Hippocampal formation (tissue), 2 donors: ENCODE measurements at places on chromosomes 4 and X.

DNA sequence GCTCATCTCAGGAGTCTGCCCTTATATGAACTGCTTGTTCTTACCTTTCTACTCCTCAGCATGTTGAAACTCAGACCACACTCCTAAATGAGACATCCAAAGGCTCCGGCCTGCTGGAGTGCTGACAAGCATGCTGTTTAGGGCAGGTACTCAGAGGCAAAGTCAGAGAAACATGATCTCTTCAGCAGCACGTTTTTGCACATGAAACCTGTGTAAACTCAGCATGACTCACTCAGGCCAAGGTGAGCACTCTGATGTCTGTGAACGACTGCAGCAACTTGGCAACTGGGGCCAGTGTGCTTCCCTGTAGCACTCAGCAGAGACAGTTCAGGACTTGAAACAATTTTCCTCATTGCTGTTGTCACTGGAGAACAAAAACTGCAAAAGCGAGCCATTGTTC is 109.6 kb downstream of the PACRGL start:
- DNase-seq: no peak

GRCh38 chr4:185472103-185472542 is 590 bp upstream of the CCDC110 start:
- DNase-seq: no peak

GRCh38 chr4:4919927-4920326 is 60.5 kb downstream of the MSX1 start:
- DNase-seq: no peak

GRCh38 chrX:137565921-137566745 is at the start of gene ZIC3:
TSS of gene ZIC3 (plus strand) at chrX:137566127. CDS start at chrX:137566692, 565 bp downstream.
- peak; percentile 10 for DNase-seq

DNA sequence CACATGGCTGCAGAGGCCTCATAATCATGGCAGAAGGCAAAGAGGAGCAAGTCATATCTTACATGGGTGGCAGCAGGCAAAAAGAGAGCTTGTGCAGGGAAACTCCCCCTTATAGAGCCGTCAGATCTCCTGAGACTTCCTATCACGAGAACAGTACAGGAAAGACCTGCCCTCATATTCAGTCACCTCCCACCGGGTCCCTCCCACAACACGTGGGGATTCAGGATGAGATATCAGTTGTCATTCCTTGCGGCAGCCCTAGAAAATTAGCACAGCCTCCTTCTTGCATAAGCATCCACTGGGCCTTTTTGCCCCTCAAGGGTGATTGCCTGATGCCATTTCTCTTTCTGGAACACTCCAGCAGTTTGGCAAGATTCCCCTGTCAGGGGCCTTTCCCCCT is 61.7 kb upstream of the STX18 start:
- no peak for DNase-seq

- DNase-seq: no peak
These were observed 3.1 kb upstream of the ANTXR2 start for GRCh38 chr4:80075995-80076675.

DNA sequence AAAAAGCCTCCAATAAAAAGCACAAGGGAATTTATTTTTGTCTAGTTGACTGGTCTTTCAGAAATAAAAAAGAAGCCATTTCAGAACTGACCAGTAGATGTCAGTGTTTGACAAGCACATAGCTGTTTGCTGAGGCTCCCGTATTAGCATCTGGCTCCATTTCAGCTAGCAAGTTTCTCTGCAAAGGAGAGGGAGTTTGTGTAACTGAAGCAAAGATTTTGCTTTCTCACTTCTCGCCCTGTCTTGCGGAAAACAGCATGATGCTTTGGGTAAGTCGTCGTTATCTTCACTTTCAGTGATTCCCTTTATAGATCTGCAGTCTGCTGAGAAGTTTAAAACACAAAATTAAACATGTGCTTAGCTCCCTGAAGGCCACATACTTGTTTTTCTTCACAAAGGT is 85.5 kb downstream of the CT47B1 start:
- peak; percentile 85 for DNase-seq

- DNase-seq: no peak
These were observed 88.2 kb upstream of the CAMK2D start for GRCh38 chr4:113849771-113850170.

- no peak for DNase-seq
These were observed 62.5 kb downstream of the SPIN3 start for GRCh38 chrX:56932653-56933339.

DNA sequence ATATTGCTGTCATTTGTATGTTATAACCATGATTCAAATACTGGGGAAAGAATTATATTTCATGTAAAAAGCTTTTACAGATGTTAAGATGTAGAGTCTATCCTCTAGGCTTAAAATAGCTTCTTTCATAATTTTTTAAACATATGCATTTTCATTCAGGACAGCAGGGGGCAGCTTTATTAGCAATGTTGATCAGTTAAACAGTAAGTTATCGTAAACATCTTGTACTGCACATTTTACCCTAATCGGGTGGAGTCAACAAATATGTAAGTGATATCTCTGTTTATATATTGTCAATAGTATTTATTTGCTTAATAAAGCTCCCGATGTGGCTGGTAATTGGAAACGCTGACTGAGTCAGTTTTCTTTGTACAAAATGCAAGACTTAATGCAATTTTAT is 142.5 kb upstream of the MED14 start:
- peak; percentile 1 for DNase-seq

DNA sequence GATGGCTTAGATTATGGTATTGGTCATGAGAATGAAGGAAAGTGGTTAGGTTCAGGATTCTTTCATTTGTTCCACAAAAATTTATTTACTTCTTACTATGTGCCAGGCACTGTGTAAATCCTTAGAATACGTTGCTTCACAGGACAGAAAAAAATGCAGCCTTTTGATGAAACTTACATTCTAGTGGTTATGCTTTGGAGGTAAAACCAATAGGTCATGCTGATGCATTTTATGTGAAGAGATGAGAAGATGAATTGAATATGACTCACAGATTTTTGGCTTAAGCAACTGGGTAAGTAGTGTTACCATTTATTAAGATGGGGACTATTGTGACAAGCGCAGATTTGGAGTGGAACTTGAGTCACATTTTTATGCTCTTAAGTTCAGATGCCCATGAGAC is 165.3 kb downstream of the GLRA2 start:
- DNase-seq: no peak

DNA sequence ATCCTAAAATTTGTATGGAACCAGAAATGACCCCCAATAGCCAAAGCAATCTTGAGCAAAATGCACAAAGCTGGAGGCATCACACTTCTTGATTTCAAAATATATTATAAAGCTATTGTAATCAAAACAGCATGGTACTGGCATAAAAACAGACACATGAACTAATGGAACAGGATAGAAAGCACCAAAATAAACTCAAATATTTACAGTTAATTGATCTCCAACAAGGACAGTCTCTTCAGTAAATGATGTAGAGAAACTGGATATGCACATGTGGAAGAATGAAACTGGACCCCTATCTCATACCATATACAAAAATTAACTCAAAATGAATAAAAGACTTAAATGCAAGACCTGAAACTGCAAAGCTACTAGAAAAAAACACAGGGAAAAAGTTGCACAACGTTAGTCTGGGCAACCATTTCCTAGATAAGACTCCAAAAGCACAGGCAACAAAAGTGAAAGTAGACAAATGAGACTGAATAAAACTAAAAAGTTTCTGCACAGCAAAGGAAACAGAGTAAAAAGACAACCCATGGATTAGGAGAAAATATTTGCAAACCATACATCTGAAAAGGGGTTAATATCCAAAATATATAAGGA is 64.9 kb downstream of the CD99L2 start:
- DNase-seq: no peak

DNA sequence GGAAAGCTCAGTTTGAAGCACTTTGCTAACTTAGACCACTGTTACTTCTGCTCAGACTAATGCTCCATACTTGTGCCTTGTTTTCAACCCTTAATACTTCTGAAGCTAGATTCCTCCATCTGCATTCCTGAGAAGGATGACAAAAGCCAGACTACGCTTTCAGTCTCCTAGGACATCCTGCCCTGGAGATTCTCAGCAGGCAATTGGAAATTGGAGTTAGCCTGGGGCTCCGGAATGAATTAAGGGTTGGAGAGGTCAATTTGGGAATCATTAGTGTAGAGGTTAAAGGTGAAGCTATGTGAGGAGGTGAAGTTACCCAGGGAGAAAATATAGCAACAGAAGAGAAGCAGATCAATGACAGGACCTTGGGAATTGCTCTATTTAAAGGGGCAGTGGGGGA is 215.9 kb upstream of the MBNL3 start:
- no peak for DNase-seq

DNA sequence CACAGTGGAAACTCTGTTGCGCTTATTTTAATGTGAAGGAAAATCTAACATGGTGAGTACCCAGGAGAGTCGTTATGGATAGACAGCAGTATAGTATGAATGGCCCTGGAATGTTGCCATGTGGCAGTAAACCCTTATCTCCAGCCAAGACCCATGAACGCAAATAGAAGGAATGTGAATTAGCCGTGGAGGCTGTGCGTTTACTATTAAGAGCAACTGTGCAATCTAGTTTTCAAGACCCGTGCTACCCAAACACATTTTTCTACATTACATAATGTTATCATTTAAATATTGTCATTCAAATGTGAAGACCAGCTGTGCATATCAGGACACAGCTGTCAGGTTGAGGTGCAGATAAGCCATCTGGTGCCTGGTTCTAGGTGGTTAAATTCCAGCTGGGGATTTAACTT is 13.3 kb upstream of the AGA start:
- no peak for DNase-seq

GRCh38 chr4:38058151-38058550 is 98.0 kb downstream of the PTTG2 start:
- DNase-seq: no peak

DNA sequence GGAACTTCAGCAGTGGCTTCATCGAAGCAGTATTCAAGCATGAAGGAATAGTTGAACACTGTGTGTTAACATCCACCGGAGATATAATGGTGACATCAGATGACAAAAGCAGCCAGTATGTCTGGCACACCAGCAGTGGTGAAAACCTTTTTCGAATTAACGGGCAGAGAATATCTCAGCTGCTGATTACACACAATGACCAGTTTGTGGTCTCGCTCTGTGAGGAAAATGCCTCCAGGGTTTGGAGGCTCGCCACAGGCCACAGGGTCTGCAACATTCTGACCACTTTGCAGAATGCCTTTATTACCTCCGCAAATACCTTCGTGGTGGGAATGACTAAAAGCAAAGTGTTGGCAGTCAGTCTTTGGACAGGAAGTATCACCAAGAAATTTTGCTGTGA is 201.5 kb downstream of the NWD2 start:
- DNase-seq: no peak

- no peak for DNase-seq
These were observed 189.9 kb upstream of the NWD2 start for GRCh38 chr4:37054531-37055077.

DNA sequence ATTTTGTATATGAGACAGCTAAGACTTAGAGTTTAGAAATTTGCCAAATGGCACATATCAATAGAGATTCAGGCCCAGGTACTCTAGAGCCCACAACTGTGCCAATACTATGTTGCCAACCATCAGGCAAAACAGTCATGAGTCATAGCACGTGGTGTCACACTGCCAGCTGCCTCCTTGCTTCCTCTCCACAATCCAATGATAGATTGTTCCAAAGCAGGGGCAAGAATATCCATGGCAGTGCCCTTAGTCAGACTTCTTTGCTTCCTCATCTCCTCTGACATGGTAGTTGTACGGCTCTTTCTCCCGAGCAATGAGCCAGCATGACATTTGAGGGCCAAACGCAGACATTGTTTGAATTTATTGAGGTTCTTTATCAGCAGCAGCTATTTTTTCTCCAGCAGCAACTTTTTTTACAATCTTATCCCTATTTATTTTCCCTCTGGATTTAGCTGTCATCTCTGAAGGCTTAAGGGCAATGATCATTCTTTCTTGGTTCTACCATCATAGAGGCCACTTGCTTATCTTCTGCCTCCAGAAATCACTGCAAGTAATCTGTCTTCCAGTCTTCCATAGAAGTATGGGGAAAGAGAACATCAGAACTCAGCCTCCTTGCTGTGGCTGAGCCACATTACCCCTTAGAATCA is 169.7 kb downstream of the COL4A6 start:
- no peak for DNase-seq

GRCh38 chr4:139844459-139845036 is 178.9 kb downstream of the MGST2 start:
- DNase-seq: no peak

DNA sequence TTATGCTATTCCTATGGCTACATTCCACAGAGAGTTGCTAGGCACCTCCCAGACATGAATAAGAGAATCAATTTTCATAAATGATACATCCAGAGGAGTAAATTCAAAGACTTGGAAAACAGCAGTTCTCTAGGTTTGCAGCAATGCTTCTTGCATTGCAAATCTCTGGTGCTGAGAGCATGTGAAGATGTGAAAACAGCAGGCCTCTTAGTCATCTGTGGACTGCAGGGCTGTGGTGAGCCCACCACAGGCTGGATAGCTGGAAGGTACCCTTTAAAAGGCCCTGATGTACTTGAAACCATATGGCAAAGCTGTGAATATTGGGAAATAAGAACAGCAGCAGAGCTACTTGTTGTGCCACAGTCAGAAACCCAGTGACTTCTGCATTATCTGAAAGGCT is 2135.9 kb downstream of the ARAP2 start:
- DNase-seq: no peak

DNA sequence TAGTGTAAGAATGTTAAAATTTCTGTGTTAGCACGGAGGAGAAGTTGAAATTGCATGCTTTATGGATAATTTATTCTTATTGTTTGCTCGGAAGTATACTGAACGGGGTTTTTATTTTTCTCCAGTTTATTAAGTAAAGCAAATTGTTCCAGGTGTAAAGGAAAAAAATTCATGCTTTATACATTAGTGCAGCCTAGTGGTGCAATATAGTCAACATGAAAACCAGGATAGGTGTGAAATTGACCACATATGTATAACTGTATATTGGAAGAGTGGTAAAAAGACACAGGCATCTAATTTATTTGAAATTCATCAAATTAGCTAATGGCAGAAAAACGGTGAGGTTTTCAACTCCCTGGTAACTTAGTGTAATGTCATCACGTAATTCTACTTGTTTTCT is 959 bp downstream of the BRS3 start:
- DNase-seq: no peak

DNA sequence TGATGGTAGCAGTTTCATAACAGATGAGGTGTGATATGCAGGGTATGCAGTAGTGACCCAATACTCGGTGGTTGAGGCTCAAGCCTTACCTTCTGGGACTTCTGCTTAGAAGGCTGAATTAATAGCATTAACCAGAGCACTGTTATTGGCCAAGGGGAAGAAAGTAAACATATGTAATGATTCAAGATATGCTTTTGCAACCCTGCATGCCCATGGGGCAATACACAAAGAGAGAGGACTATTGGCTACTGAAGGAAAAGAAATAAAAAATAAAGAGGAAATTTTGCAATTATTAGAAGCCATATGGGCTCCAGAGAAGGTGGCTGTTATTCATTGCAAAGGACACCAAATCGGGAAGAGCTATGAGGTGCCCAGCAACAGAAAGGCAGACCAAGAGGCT is 8.7 kb downstream of the GAGE10 start:
- no peak for DNase-seq

- peak; percentile 5 for DNase-seq
These were observed 8.7 kb downstream of the SMIM10 start for GRCh38 chrX:134999469-134999868.
